Psoas muscle (tissue), 8 donors: ENCODE measurements at places on chromosomes 2 and 18.

GRCh38 chr2:118979152-118979861 is 37.3 kb downstream of the MARCO start:
- H3K4me3 ChIP-seq = no peak overlapping the region
- no peak overlapping the region for H3K27ac ChIP-seq
- H3K36me3 ChIP-seq = no peaks in the 10 kb centered on the region
- no peak for DNase-seq
- H3K27me3 ChIP-seq = peaks cover 3% of the 10 kb centered on the region

DNA sequence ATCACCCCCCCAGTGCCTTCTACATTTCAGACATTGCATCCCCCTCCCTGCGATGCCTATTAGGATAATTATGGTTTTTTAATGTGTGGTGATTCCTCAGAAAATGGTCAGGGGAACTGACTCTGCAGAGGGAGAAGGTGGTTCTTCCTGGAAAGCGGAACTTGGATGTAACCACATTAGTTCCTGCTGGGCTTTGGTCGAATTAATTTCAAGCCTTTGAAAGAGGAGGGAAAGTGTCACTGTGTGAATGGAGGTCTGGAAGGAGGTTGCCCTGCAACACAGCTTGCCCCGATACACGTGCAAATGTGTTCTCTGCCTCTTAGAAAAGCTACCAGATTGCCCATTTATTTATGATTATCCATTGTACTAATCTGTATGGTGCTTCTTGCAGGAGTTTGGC is 63.2 kb upstream of the TPO start:
- H3K4me3 ChIP-seq = no peak overlapping the region
- H3K36me3 ChIP-seq = no peaks in the 10 kb centered on the region
- no peaks in the 10 kb centered on the region for H3K4me1 ChIP-seq
- no peak overlapping the region for H3K27ac ChIP-seq

- H3K27me3 ChIP-seq = no peaks in the 10 kb centered on the region
- no peaks in the 10 kb centered on the region for H3K36me3 ChIP-seq
- DNase-seq = no peak
- H3K27ac ChIP-seq = no peak overlapping the region
- H3K4me3 ChIP-seq = no peak overlapping the region
Observed at GRCh38 chr18:56575819-56576663, 62.4 kb downstream of the TXNL1 start.

GRCh38 chr2:44957656-44958327 is 16.3 kb downstream of the SIX3 start:
- H3K36me3 ChIP-seq = no peaks in the 10 kb centered on the region
- no peak overlapping the region for H3K27ac ChIP-seq
- no peak overlapping the region for H3K4me3 ChIP-seq
- H3K4me1 ChIP-seq = peaks cover 18% of the 10 kb centered on the region
- no peak for DNase-seq

GRCh38 chr2:126888046-126888445 is 10.6 kb upstream of the TEX51 start:
- DNase-seq = no peak
- no peaks in the 10 kb centered on the region for H3K4me1 ChIP-seq
- H3K4me3 ChIP-seq = no peak overlapping the region
- no peaks in the 10 kb centered on the region for H3K36me3 ChIP-seq

DNA sequence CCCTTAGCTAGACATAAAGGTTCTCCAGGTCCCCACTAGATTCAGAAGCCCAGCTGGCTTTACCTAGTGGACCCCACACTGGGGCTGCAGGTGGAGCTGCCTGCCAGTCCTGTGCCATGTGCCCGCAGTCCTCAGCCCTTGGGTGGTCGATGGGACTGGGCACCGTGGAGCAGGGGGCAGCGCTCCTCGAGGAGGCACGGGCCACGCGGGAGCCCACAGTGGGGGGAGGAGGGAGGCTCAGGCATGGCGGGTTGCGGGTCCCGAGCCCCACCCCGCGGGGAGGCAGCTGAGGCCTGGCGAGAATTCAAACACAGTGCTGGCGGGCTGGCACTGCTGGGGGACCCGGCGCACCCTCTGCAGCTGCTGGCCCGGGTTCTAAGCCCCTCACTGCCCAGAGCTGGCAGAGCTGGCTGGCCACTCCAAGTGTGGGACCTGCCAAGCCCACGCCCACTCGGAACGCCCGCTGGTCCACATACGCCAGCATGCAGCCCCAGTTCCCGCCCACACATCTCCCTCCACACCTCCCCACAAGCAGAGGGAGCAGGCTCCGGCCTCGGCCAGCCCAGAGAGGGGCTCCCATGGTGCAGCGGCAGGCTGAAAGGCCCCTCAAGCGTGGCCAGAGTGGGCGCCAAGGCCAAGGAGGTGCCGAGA is 119.7 kb upstream of the NRXN1 start:
- H3K36me3 ChIP-seq = no peaks in the 10 kb centered on the region
- H3K27ac ChIP-seq = no peak overlapping the region
- no peak overlapping the region for H3K4me3 ChIP-seq
- H3K27me3 ChIP-seq = no peaks in the 10 kb centered on the region
- H3K4me1 ChIP-seq = no peaks in the 10 kb centered on the region
